ENCODE measurements at places on chromosomes 12 and 14. TPM values are rescaled to one million over a fixed set of nuclear protein-coding genes. Genes with fewer than 3 reads are reported as not detected.

DNA sequence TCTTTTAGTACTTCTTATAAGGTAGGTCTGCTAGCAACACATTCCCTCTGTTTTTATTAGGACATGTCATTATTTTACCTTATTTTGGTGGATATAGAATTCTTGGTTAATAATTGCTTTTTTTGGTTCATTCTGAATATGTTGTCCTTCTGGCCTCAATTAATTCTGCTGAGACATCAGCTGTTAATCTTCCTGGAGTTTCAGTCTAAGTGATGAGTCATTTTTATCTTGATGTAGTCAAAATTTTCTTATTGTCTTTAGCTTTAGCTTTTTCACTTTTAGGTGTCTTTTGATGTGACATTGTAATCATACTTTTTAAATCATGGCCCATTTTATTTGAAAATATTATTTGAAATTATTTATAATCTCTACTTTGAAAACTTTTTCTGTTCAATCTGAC lies 104.9 kb upstream of the PMCH start:
- no peak overlapping the region for H3K4me3 ChIP-seq
- H3K36me3 ChIP-seq, result no peaks in the 10 kb centered on the region
- H3K27me3 ChIP-seq, result peaks cover 13% of the 10 kb centered on the region
- H3K4me1 ChIP-seq, result peaks cover 15% of the 10 kb centered on the region
- DNase-seq, result no peak
- no peak overlapping the region for H3K27ac ChIP-seq

DNA sequence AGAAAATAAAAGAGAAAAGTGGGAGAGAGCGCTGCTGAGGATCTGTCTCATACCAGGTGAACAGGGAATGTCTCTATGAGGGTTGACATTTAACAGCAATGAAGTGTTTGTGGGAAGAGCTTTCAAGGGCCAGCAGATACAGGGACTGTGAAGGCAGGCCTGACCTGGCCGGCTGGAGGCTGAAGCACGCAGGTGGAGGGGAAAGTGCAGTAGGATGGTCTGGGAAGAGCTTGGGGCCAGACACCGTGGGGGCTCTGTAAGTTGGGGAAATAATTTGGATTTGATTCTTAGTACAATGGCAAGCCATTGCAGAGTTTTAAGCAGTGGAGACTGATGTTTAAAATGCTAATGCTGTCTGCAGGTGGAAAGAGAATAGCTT lies 23.8 kb upstream of the DHRS2 start:
- no peak overlapping the region for H3K4me3 ChIP-seq
- peaks cover 16% of the 10 kb centered on the region for H3K36me3 ChIP-seq
- H3K27me3 ChIP-seq, result no peaks in the 10 kb centered on the region
- no peak for DNase-seq
- peaks cover 32% of the 10 kb centered on the region for H3K4me1 ChIP-seq
- H3K27ac ChIP-seq, result no peak overlapping the region

Gene TSPAN8
- not detected for total RNA-seq

Gene EPYC
- total RNA-seq, result not detected

GRCh38 chr12:80556566-80556965 lies 112.5 kb downstream of the PTPRQ start:
- DNase-seq, result no peak
- no peaks in the 10 kb centered on the region for H3K4me1 ChIP-seq
- no peaks in the 10 kb centered on the region for H3K27me3 ChIP-seq
- H3K4me3 ChIP-seq, result no peak overlapping the region
- no peak overlapping the region for H3K27ac ChIP-seq

DNA sequence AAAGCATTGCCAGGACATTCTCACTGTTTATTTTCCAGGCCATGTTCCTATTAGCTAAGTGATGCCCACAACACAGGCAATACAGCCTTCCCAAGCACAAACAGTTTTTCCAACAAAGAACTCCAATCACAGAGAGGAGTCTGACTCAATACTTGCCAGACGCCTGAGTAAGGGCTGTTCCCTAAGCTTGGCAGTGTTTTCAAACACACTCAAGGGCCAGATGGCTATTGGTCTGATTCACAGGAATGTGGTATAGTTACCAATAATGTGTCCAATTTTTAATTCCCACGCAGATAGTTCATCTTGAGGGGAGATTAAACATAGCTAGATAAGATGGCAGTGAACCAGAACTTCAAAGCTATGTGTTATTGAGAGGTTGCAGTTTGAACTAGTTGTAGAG lies 381.0 kb downstream of the SNAPC1 start:
- no peaks in the 10 kb centered on the region for H3K4me1 ChIP-seq
- H3K36me3 ChIP-seq, result no peaks in the 10 kb centered on the region
- H3K4me3 ChIP-seq, result no peak overlapping the region
- H3K27me3 ChIP-seq, result peaks cover 14% of the 10 kb centered on the region

Gene PTHLH
- total RNA-seq, result not detected

GRCh38 chr12:85872497-85873091 lies 1.5 kb upstream of the NTS start:
- H3K36me3 ChIP-seq, result no peaks in the 10 kb centered on the region
- H3K27me3 ChIP-seq, result no peaks in the 10 kb centered on the region
- no peak overlapping the region for H3K27ac ChIP-seq
- no peak for DNase-seq
- no peaks in the 10 kb centered on the region for H3K4me1 ChIP-seq

- H3K27me3 ChIP-seq, result peaks cover 36% of the 10 kb centered on the region
- no peak overlapping the region for H3K4me3 ChIP-seq
- DNase-seq, result no peak
- H3K36me3 ChIP-seq, result no peaks in the 10 kb centered on the region
- H3K27ac ChIP-seq, result no peak overlapping the region
These were observed 5.3 kb upstream of the PPP1R1A start for GRCh38 chr12:54593725-54594124.

GRCh38 chr12:22518998-22519397 lies 25.3 kb downstream of the C2CD5 start:
- no peak for DNase-seq
- H3K27ac ChIP-seq, result no peak overlapping the region
- H3K36me3 ChIP-seq, result peaks cover 29% of the 10 kb centered on the region
- no peak overlapping the region for H3K4me3 ChIP-seq

DNA sequence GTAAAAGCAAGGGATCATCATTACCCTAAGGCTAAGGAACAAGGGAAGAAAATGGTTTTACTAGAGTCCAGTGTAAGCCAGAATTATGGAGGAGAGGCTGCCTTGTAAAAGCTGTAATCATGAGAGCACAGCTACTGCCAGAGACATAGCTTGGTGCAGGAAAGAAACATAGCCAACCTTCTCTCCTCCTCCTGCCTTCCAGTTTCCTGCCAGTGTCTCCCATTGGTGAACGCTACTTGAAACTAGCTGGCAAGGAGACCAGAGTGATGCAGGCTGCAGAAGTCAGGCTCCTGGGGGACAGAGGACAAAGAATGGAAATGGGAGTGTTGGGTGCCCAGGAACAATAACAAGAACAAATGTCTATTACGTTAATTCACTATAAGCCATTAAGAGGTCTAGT lies 158.5 kb downstream of the NELL2 start:
- peaks cover 2% of the 10 kb centered on the region for H3K4me1 ChIP-seq
- peaks cover 3% of the 10 kb centered on the region for H3K36me3 ChIP-seq
- no peaks in the 10 kb centered on the region for H3K27me3 ChIP-seq
- no peak overlapping the region for H3K27ac ChIP-seq
- H3K4me3 ChIP-seq, result no peak overlapping the region

DNA sequence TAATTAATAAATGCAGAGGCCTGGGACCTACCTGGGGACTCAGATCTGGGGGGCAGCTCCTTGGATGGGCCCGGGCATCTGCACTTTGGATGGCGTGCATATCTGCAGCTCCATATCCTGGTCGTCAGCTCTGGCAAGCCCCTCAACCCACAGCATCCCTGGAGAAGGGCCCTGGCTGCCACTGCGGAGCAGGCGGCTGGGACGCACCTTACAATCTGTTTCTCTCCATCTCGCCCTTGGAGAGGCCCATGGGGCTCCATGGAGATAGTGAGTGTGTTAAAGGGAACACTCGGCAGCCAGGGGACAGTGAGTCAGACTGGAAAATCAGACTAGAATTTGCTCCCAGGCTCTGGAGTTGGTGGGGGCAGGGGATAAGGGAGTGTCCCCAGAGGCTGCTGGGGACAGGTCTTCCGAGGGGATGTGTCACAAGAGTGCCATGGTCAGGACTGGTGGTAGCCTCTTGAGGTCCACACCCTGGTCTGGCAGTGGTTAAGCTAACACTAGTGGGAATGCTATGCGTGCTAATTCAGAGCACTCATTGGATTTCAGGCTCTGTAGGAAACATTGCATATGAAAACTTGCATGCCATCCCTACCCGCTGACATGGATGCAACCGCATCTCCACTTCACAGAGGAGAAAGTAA lies 21.5 kb downstream of the RFLNA start:
- no peaks in the 10 kb centered on the region for H3K36me3 ChIP-seq
- no peak overlapping the region for H3K4me3 ChIP-seq
- no peak for DNase-seq
- no peak overlapping the region for H3K27ac ChIP-seq

GRCh38 chr14:58732387-58732786 lies 94.6 kb downstream of the DACT1 start:
- no peaks in the 10 kb centered on the region for H3K4me1 ChIP-seq
- H3K27me3 ChIP-seq, result peaks cover 15% of the 10 kb centered on the region
- no peaks in the 10 kb centered on the region for H3K36me3 ChIP-seq

- peaks cover 4% of the 10 kb centered on the region for H3K36me3 ChIP-seq
- DNase-seq, result no peak
- H3K27ac ChIP-seq, result no peak overlapping the region
- H3K4me1 ChIP-seq, result no peaks in the 10 kb centered on the region
These were observed 32.3 kb upstream of the ESR2 start for GRCh38 chr14:64326502-64326901.

Gene PRICKLE1
- 0.61 TPM for total RNA-seq

Gene SIVA1
- 127 TPM for total RNA-seq

Gene GLI1
- total RNA-seq, result 0.52 TPM

GRCh38 chr14:77131206-77131605 lies 10.4 kb downstream of the ZDHHC22 start:
- no peak for DNase-seq
- no peaks in the 10 kb centered on the region for H3K4me1 ChIP-seq
- H3K36me3 ChIP-seq, result no peaks in the 10 kb centered on the region
- H3K27me3 ChIP-seq, result peaks cover 62% of the 10 kb centered on the region
- H3K4me3 ChIP-seq, result no peak overlapping the region
- H3K27ac ChIP-seq, result no peak overlapping the region

GRCh38 chr14:102592763-102593060 lies 263 bp downstream of the RCOR1 start:
- peak overlapping the region; percentile 82 for H3K4me3 ChIP-seq
- peaks cover 21% of the 10 kb centered on the region for H3K4me1 ChIP-seq
- peaks cover 9% of the 10 kb centered on the region for H3K36me3 ChIP-seq

Gene KCNC2
- not detected for total RNA-seq

- peak; percentile 30 for DNase-seq
- peak overlapping the region; percentile 77 for H3K4me3 ChIP-seq
- no peaks in the 10 kb centered on the region for H3K27me3 ChIP-seq
- H3K4me1 ChIP-seq, result peaks cover 37% of the 10 kb centered on the region
These were observed 1.3 kb downstream of the UNG start for GRCh38 chr12:109098651-109099050.

GRCh38 chr12:22286569-22286968 lies 47.9 kb downstream of the ST8SIA1 start:
- no peak for DNase-seq
- peaks cover 23% of the 10 kb centered on the region for H3K4me1 ChIP-seq
- no peaks in the 10 kb centered on the region for H3K36me3 ChIP-seq
- no peaks in the 10 kb centered on the region for H3K27me3 ChIP-seq
- no peak overlapping the region for H3K27ac ChIP-seq
- no peak overlapping the region for H3K4me3 ChIP-seq

Gene SLC5A8
- total RNA-seq, result not detected

- H3K27ac ChIP-seq, result no peak overlapping the region
- H3K36me3 ChIP-seq, result peaks cover 6% of the 10 kb centered on the region
- H3K4me3 ChIP-seq, result no peak overlapping the region
- H3K4me1 ChIP-seq, result peaks cover 2% of the 10 kb centered on the region
These were observed 114.2 kb downstream of the DPF3 start for GRCh38 chr14:72779679-72780078.
